ENCODE measurements at places on chromosomes 11 and 22. TPM values are rescaled to one million over a fixed set of nuclear protein-coding genes. Genes with fewer than 3 reads are reported as not detected.

The OR5D13 gene
- total RNA-seq, result not detected

The TEAD1 gene
- total RNA-seq, result not detected

The CARD18 gene
- total RNA-seq, result not detected

The PYGM gene
- total RNA-seq, result 7.2 TPM

The OR4A5 gene
- not detected for total RNA-seq

The CXCR5 gene
- total RNA-seq, result 2.2 TPM

Measured in activated naive CD8-positive, alpha-beta T cell treated with anti-CD3 and anti-CD28 coated beads, Interleukin-2, amount 10 ng/mL, durations not matched to agents 7 days and 5 days (primary cell).